Kidney glomerular epithelial cell (primary cell): ENCODE measurements at places on chromosomes 2 and 18.

DNA sequence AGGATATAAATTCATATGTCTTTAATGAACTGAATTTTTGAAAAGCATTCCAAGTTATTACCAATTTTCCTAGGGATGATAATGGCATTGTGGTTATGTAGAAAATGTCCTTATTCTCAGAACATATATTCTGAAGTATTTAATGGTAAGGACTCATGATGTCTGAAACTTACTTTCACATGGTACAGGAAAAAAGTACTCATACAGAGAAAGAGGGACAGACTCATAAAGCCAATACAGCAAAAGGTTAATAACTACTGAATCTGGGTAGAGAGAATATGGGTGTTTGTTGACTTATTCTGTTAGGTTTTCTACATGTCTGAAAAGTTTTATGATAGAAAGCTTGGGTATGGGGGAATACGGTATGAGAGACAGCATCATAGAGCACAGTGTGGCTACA lies 84.3 kb upstream of the SERTAD2 start:
- no peak for DNase-seq

DNA sequence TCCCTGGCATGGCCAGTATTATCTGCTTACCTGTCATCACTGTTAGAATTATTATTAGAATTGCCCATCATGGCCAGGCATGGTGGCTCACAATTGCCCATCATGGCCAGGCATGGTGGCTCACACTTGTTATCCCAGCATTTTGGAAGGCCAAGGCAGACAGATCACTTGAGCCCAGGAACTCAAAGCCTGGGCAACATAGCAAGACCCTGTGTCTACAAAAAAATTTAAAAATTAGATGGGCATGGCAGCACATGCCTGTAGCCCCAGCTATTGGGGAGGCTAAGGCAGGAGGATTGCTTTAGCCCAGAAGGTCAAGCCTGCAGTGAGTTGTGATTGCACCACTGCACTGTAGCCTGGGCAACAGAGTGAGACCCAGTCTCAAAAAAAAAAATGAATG lies 27.4 kb upstream of the ID2 start:
- no peak for DNase-seq

DNA sequence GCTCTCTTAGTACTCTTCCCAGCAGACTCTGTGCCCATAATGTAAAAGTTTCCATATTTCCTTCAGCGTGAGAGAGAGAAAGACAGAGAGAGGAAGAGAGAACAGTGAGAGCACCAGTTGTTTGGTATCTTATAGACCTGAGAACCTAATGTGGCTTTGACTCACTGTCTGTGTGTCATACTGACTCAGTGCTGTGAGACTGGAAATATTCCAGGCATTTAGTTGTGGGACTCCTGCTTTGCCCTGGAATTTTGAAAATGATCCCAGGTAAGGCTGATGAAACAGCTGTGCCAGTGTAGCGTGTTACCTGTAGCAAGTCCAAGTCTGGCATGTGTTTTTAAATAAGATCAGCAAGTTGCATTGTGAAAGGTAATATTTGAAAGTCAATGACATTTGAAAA lies 87.9 kb upstream of the KCNH7 start:
- DNase-seq = peak; percentile 93

DNA sequence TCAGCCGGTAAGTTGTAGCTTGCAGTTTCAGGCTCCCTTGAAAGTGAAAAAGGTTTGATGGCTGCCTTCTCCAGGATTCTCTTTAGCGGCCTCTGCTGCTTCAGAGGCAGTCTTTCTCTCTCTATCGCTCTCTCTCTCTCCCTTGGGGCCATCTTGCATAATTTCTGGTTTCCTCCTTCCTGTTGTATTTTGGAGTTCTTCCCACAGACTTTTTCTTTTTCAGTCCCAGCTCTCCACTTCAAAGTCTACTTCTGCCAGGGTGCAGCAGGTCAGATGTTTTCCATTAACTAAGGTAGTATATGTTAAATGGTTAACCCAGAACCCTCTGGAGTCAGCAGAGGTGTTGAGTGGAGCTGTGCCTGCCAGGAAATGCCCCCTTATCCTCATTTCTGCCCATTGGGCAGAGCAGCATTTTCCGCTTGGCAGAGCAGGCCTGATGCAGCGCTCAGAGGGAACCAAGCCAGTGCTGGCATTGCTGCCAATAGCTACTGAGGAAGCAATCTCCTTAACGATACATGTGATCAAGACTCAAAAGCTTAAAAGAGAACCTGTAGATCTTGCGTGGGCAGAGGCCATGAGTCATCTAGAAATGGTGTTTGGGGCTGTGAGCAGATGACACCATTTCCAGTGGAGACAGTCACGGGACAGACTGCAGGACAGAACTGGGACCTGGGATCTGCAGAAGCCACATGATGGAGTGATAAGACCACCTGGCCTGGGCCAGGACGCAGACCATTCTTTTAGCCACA lies 20.8 kb downstream of the DBI start:
- DNase-seq = peak; percentile 98

DNA sequence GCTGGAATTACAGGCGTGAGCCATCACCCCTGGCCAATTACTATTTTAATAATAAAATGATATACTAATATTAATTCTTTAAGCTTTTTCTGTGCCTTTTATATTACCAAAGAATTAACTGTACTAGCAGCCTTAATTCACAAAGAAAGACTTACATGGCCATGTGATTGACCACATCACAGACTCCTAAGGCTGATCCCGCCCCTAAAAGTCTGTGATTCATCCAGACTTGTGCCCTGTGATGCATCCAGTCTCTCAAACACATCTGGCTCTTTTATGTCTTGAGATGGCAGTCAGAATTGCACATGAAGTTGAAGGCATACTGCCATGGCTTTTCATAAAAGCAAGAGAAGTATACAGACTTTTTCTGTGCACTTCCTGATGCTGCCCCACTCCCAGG lies 91.7 kb downstream of the DTNA start:
- DNase-seq = peak; percentile 15

- DNase-seq = peak; percentile 22
These were observed at the start of gene CABLES1 for GRCh38 chr18:23134780-23135549. Gene CABLES1, plus strand, starts transcription at chr18:23135485. Its CDS starts 278 bp downstream, at chr18:23135763.

- DNase-seq = no peak
These were observed 12.0 kb upstream of the TUBB6 start for GRCh38 chr18:12296087-12296403.

- no peak for DNase-seq
These were observed 832.6 kb upstream of the ZEB2 start for GRCh38 chr2:145352484-145352883.

DNA sequence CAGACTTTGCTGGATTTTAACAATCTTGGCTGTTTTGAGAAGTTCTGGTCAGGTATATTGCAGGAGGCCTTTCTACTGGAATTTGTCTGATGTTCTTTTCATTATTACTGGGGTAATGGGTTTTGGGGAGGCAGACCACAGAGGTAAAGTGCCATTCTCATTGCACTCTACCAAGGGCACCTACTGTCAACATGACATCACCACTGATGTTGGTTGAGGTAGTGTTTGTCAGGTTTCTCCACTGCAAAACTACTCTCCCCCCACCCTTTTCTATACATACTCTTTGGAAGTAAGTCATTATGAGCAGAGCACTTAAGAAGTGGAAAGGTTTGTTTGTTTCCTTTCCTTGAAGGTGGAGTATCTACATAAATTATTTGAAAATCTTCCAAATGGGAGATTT lies 27.0 kb downstream of the PRKD3 start:
- DNase-seq = no peak

DNA sequence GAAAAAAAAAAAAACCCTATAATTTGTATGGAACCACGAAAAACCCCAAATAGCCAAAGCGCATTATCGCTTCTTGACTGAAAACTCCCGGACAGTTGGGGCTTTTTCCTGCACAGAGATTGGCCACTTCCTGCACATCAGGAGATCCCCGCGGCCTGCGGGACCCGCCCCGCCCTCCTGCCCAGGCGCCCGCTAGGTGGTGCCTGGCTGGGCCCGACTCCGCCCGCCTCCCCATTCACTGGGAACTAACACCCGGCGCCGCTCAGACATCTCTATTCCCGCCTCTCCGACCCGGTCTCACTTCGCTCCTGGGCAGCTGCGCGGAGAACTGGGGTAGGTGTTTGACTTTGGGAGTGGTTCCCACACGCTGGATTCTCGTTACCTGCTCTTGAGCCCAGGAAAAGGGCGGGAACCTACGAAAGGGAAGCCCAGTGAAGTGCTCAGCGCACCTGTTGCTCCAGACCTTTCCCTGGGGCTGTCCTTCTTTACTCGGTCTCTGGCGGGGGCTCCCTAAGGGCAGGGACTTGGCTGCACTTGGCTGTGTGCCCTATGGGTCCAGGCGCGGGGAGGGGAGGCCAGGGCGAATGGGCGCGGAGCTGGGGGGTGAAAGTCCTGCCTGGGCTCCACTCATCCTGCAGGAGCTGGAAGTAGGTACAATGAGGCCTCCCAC lies at the start of gene HMSD:
Gene HMSD, plus strand, starts transcription at position 234 of the 670 bp plus-strand sequence. CDS start 4,155 bp downstream, outside the sequence.
- DNase-seq = no peak

- DNase-seq = no peak
These were observed 1229.1 kb upstream of the ACVR2A start for GRCh38 chr2:146615778-146616177.

- no peak for DNase-seq
These were observed 575.6 kb downstream of the CPS1 start for GRCh38 chr2:211132046-211132445.

- DNase-seq = peak; percentile 0
These were observed 573 bp downstream of the PAIP2B start for GRCh38 chr2:71226096-71226964.

- DNase-seq = no peak
These were observed 14.6 kb downstream of the NMUR1 start for GRCh38 chr2:231515603-231516002.

- DNase-seq = no peak
These were observed 68.3 kb upstream of the ACYP2 start for GRCh38 chr2:54047091-54047490.

GRCh38 chr2:36406296-36406695 lies 50.7 kb downstream of the CRIM1 start:
- DNase-seq = no peak

DNA sequence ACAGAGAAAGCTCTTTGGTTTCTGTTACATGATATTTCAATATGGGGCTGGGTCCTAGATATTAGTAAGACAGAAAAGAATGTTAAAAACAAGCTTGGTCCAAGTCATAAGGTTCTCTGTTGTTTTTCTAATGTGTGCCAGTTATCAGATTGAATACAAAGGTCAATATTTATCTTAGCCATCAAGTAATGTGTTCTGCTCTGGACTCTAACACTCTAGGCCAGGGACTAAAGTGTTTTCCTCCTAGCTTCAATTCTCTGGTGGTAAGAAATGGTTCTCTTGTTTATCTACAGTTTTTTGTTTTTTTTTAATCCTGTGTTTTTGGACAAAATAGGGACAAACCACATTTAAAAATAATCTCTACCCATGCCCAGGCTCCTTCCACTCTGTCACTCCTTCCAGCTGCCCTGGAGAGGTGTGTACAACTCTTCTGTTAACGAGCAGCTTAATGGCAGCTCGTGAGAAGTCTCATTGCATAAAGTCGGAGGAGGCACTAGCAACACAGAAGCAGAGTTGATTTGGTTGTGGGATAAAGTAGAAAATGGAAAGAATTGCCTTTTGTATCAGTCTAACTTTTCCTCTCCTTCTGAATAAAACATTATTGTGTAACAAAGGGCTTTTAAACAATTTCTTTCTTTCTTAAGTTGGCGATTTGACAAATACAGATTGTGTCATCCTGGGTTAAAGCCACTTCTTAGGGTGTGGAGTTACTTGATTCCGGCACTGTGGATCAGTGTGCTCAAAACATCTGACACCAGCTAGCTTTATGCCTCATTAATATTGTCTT lies 8.0 kb upstream of the SESTD1 start:
- peak; percentile 18 for DNase-seq

- DNase-seq = no peak
These were observed 10.2 kb upstream of the SCN3A start for GRCh38 chr2:165214093-165214492.

DNA sequence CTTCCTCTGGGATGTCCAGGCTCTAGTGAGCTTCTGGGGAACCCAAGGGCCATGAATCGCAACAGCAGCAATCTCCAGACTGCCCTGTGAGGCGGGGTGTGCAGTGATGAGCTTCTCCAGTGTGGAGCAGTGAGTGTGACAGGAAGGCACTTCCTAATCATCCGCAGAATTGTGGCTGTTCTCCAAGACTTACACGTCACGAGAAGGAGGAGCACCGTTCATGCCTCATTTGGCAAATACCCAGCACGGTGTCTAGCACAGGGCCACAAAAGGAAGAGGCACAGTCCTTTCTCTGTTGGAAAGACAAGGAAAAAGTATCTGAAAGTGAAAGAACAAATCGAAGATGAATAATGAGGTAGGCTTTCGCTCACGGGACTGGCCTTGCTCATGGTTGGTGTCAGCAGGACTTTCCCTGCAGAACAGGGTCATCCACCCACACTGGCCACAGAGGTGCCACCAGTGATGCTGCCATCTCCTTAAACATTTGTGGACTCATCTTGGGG lies 125.1 kb upstream of the HAAO start:
- DNase-seq = peak; percentile 86

DNA sequence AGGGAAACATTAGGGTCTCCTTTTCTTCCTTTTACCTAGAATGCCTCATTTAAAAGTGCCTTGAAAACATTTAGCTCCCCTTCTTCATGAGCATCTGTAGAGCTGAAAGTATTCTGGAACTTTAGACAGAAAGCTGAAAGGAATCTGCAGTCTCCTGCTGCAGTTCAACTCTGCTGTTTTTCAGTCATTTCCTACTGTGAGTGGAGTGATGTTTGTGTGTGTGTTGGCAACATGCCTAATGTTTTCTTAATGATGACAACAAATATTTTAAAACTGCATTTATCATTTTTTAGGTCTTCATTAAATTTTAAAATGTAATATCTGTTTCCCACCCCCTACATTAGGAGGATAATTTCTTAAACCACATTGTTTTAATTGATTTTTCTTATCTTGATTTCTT lies 66.6 kb downstream of the TWSG1 start:
- no peak for DNase-seq

- peak; percentile 85 for DNase-seq
These were observed 58.1 kb upstream of the SLC66A3 start for GRCh38 chr2:11097038-11097720.

GRCh38 chr2:9146646-9147045 lies 60.0 kb upstream of the ASAP2 start:
- DNase-seq = no peak

- DNase-seq = no peak
These were observed 32.9 kb upstream of the SCG2 start for GRCh38 chr2:223635080-223635479.

GRCh38 chr18:31513189-31513935 lies 15.4 kb downstream of the DSG2 start:
- DNase-seq = peak; percentile 86

GRCh38 chr2:235917506-235917905 lies 250.7 kb downstream of the GBX2 start:
- no peak for DNase-seq
